Fibroblast of lung (primary cell): ENCODE measurements at places on chromosomes 1 and 21.

DNA sequence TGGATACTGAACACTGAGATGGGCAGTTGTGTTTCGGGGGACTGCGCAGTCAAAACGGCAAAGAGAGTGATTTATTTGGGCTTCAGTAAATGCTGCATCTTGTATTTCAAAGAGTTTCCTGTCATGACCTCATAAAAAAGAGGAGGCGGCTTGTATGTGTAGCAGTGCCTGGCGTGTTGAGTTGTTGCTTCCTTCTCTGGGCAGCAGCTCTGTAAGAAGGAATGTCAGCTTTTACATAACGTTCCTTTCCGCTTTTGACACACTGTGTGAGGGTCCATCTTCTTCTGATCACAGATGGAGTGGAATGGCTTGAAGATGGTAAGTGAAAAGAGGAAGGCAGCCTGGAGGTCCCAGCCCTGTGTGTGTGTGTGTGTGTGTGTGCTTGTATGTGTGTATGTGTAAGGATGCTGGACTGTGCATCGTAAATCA, 941 bp downstream of the ELAVL4 start:
- no peak overlapping the region for H3K27ac ChIP-seq
- no peak for DNase-seq
- H3K36me3 ChIP-seq = no peaks in the 10 kb centered on the region

DNA sequence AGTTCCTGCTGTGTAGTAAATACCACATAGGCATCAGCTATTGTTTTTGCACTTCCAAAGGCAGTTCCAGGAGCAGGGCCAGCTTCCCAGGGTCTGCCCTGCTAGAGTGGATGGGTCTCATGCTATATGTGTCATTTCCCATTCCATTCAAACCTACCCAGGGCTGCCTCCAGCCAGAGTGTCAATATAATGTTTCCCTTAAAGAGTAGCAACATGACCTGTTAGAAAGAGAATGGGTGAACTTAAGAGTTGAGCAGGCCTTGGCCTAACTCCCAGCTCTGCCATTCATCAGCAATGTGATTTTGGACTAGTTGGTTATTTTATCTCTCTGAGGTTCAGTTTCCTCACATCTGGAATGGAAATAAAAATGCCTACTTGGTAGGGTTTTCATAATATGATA, 44.9 kb downstream of the RAB3B start:
- no peaks in the 10 kb centered on the region for H3K36me3 ChIP-seq
- H3K4me3 ChIP-seq = no peak overlapping the region
- peak; percentile 68 for DNase-seq
- peaks cover 9% of the 10 kb centered on the region for H3K4me1 ChIP-seq
- no peak overlapping the region for H3K27ac ChIP-seq
- H3K27me3 ChIP-seq = no peaks in the 10 kb centered on the region

DNA sequence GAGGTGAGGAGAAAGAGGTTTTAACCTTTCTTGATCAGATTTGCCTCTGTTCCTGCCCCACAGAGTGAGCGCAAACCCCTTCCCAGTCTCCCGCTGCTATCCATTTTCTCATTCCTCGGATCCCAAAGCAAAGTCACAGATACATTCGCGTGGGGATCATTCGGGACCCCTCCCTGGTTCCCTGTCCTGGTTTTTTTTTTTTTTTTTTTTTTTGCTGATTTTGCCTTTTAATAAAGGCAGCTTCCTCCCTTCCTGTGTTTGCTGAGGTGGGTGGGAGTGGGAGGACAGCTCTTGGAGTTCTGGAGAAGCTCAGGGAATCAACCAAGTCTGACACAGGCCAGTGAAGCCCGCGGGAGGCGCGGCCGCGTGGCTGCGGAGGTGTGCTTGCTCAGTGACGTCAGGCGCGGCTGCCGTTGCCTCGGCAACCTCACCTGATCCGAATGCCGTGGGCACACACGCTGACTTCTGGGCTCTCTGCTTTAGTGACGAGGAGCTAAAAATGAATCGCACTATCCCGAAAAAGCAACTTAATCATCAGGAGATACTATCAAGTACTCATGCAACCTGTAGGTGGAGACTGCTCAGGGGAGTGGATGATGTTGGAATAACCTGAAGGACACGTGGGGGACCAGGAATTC, 106.4 kb downstream of the TBX19 start:
- no peak overlapping the region for H3K4me3 ChIP-seq
- no peaks in the 10 kb centered on the region for H3K27me3 ChIP-seq
- no peaks in the 10 kb centered on the region for H3K36me3 ChIP-seq
- no peak overlapping the region for H3K27ac ChIP-seq
- peak; percentile 61 for DNase-seq

- no peaks in the 10 kb centered on the region for H3K27me3 ChIP-seq
- H3K4me3 ChIP-seq = no peak overlapping the region
- H3K27ac ChIP-seq = no peak overlapping the region
- no peaks in the 10 kb centered on the region for H3K36me3 ChIP-seq
- no peak for DNase-seq
Observed at GRCh38 chr1:79554688-79555087, 548.2 kb upstream of the ADGRL4 start.

- peaks cover 16% of the 10 kb centered on the region for H3K27me3 ChIP-seq
- no peak for DNase-seq
- no peaks in the 10 kb centered on the region for H3K4me1 ChIP-seq
- no peak overlapping the region for H3K27ac ChIP-seq
Observed at GRCh38 chr1:115714572-115715141, 53.9 kb downstream of the CASQ2 start.

DNA sequence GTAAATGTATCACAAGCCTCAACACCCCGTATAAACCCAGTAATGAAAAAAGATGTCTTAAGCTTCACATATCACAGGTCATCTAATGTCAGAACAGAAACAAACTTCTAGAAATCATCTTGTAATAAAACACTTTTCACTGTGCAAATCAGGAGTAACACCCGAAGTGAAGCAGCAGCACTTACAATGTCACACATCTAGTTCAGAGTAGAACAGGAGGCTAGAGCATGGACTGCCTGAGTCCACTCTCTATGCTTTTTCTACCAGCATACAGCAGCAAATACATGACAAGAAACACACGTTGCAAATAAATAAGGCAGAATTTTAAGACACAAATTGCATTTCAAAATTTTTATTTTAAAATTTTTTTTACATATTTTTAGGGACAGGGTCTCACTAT, 57.2 kb downstream of the AKT3 start:
- H3K27me3 ChIP-seq = no peaks in the 10 kb centered on the region
- H3K27ac ChIP-seq = no peak overlapping the region
- no peak overlapping the region for H3K4me3 ChIP-seq

GRCh38 chr21:37967036-37967435, 50.8 kb upstream of the KCNJ6 start:
- H3K27ac ChIP-seq = no peak overlapping the region
- no peaks in the 10 kb centered on the region for H3K36me3 ChIP-seq
- no peak for DNase-seq
- H3K4me1 ChIP-seq = no peaks in the 10 kb centered on the region
- peaks cover 2% of the 10 kb centered on the region for H3K27me3 ChIP-seq

DNA sequence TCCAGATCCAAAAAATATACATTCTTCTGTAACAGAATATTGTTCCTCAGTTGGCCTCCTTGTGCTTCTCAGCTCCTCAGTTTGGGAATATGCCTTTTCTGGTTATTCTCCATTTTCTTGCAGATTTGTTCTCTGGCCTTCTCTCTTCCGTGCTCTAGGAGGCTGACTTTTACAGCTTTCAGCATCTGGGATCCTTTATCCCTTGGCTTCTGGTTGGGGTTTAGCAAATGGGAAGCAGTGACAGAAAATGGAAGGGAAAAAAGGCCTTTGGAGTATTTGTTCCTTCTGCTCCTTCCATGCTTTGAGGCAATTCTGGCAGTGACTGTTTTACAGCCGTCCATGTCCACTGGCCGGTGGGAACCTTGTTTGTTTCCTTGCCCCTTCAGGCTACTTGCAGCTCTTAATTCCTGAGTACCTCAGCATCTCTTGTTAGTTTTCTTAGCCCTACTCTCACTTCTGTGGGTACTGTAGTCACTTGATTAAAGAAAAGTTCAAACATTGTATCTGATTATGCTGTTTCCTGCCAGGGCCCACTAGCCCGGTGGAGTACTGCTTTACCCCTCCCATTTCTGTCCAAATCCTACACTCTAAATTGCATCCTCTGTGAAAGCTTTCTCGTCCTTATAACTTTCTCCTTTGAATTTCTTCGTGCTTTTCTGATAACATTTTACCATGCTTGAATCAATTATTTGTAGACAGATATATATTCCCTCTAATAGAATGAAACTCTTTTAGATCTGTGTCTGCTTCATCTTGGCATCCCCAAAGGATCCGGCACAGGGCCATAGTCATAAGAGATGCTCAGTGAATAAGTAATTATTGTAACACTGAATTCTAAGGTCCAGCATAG, 118.2 kb downstream of the OSBPL9 start:
- H3K36me3 ChIP-seq = no peaks in the 10 kb centered on the region
- peak; percentile 9 for DNase-seq
- no peaks in the 10 kb centered on the region for H3K27me3 ChIP-seq
- H3K4me3 ChIP-seq = no peak overlapping the region

DNA sequence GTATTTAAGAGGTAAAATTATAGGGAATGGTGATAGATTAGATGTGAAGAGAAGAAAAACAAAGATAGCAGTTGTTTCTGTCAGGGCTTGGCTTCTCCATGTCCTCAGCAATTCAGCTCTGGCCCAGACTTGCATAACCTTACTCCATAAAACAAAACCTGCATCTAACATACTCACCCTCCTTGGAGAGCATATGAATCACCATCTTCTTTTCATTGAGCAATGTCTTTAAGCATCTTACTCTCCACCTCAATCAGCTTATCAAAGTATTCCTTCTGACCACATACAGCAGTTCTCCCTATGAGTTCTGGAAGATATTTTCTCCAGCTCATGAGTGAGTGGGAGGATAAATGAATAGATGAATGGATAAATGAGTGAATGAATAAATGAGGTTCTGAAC, 49.0 kb downstream of the RAB3B start:
- peaks cover 7% of the 10 kb centered on the region for H3K4me1 ChIP-seq
- H3K27me3 ChIP-seq = no peaks in the 10 kb centered on the region
- H3K4me3 ChIP-seq = no peak overlapping the region
- H3K36me3 ChIP-seq = peaks cover 2% of the 10 kb centered on the region
- no peak for DNase-seq

DNA sequence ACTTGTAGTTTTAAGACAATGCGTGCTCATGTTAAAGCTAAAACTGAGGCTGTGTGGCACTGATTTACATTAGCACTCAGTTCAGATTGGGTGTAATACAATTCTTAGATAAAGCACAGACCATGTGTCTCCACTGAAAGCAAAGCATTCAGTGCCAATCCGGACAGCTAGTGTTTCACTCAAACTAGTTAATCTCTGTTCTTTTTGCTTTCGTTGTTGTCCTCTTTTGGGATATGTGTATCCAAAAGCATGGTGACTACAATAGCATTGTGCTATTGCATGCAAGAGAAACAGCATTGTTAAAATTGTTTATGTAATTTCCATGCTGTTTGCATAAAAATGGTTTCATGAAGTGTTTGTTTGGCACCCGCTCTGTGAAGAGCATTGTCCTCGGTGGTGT, 54.6 kb downstream of the F3 start:
- H3K4me3 ChIP-seq = no peak overlapping the region
- no peaks in the 10 kb centered on the region for H3K36me3 ChIP-seq
- no peaks in the 10 kb centered on the region for H3K4me1 ChIP-seq
- DNase-seq = no peak
- no peak overlapping the region for H3K27ac ChIP-seq

- H3K27ac ChIP-seq = no peak overlapping the region
- no peak for DNase-seq
- H3K4me1 ChIP-seq = no peaks in the 10 kb centered on the region
- H3K4me3 ChIP-seq = no peak overlapping the region
Observed at GRCh38 chr1:22697980-22698379, 12.7 kb upstream of the EPHB2 start.

DNA sequence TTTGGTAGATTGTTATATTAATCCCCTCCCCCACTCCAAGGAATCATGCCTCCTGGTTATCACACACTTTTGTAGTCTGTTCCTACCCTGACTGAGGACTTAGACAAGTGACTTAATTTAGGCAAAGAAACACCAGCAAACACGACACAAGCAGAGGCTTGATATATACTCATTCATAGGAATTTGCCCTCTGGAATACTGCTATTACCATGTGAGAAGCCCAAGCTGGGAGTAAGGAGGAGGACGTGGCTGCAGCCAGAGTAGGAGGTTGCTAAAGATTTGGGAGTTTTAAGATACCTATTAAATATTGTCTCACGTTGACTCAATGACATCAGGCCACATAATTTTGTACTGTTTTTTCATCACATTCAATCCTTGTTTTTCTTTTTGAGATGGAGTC, 100.2 kb downstream of the LRRC53 start:
- H3K36me3 ChIP-seq = no peaks in the 10 kb centered on the region
- H3K4me3 ChIP-seq = no peak overlapping the region
- H3K27ac ChIP-seq = no peak overlapping the region

DNA sequence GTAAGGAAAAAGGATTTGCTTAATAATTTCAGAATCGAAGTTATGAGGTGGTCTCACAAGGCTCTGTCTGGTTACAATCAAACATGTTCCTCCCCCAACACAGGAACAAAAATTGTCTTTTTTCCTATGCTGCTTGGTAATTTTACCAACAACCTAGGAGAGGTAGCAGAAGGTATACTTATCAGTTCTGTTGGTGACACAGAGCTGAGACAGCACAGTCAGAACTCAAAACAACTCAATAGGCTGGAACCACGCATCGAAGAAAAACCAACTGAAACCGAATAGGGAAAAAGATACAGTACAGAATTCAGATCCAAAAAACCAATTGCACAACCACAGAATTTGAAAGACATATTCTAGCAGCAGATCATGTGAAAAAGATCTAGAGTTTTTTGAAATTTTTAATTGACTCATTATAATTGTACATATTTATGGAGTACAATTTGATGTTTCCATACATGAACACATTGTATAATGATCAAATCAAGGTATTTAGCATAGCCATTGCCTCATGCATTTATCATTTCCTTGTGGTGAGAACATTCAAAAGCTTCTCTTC, 3.8 kb downstream of the G0S2 start:
- no peak overlapping the region for H3K4me3 ChIP-seq
- H3K36me3 ChIP-seq = no peaks in the 10 kb centered on the region
- H3K27ac ChIP-seq = no peak overlapping the region

DNA sequence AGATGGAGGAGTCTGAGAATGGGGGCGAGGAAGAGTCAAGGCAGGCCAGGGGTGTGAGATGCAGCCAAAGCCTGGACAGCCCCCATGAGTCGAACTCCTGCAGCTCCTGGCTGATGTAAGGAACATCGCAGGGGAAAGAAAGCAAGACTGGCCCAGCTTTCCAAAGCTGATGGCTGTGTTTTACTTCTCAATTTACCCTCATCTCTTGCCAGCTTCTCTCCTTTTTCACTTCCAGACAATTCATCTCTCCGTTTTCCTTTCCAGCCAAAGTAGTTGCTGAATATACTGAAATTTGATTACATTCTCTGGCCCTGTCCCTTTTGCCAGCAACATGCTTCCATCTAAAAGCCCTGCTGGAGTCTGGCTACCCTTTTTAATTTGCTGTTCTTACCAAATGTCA, 40.0 kb upstream of the UBE2U start:
- H3K27me3 ChIP-seq = no peaks in the 10 kb centered on the region
- DNase-seq = no peak
- H3K27ac ChIP-seq = no peak overlapping the region
- no peak overlapping the region for H3K4me3 ChIP-seq
- H3K4me1 ChIP-seq = peaks cover 2% of the 10 kb centered on the region

- no peak overlapping the region for H3K27ac ChIP-seq
- no peaks in the 10 kb centered on the region for H3K27me3 ChIP-seq
- no peak overlapping the region for H3K4me3 ChIP-seq
- DNase-seq = no peak
Observed at GRCh38 chr1:185974367-185975170, 240.4 kb downstream of the HMCN1 start.

GRCh38 chr1:8317647-8318381, at the start of gene SLC45A1:
Gene SLC45A1 (plus strand): TSS chr1:8318114. CDS start chr1:8324330, 6,216 bp downstream.
- H3K4me3 ChIP-seq = peak within 1 kb of the TSS; percentile 70
- peak; percentile 63 for DNase-seq
- H3K27me3 ChIP-seq = no peaks in the 10 kb centered on the region

GRCh38 chr1:243926803-243927245, 76.8 kb upstream of the AKT3 start:
- H3K4me1 ChIP-seq = peaks cover 19% of the 10 kb centered on the region
- H3K27me3 ChIP-seq = no peaks in the 10 kb centered on the region
- DNase-seq = peak; percentile 76
